Bronchial epithelial cell (primary cell): ENCODE measurements at places on chromosomes 11 and 22. TPM values are rescaled to one million over a fixed set of nuclear protein-coding genes. Genes with fewer than 3 reads are reported as not detected.

MUC5AC gene
- total RNA-seq, result under 0.01 TPM in 1 of 2 replicates, not detected in the other

RTN4RL2 gene
- total RNA-seq, result not detected in 2 replicates

TTC36 gene
- total RNA-seq, result 0.51 TPM in 1 of 2 replicates, not detected in the other

JAML gene
- total RNA-seq, result 0.13 TPM in 1 of 2 replicates, not detected in the other

C11orf97 gene
- not detected in 2 replicates for total RNA-seq

SUSD2 gene
- under 0.01 and 0.13 TPM in 2 replicates for total RNA-seq

USP2 gene
- 0.26 and 1.2 TPM in 2 replicates for total RNA-seq

SLC43A1 gene
- 1.0 and 1.3 TPM in 2 replicates for total RNA-seq

ASRGL1 gene
- 0.13 and 0.53 TPM in 2 replicates for total RNA-seq

MPZL2 gene
- total RNA-seq, result 38.7 and 79.2 TPM in 2 replicates

SCGB1C1 gene
- not detected in 2 replicates for total RNA-seq

VWCE gene
- total RNA-seq, result 0.26 TPM in 2 replicates

OR52I2 gene
- not detected in 2 replicates for total RNA-seq

CBX7 gene
- 1.8 and 2.1 TPM in 2 replicates for total RNA-seq

CTSF gene
- total RNA-seq, result 1.6 and 2.4 TPM in 2 replicates

MS4A12 gene
- not detected in 2 replicates for total RNA-seq

OR5A1 gene
- total RNA-seq, result not detected in 2 replicates

LMNTD2 gene
- total RNA-seq, result 0.90 and 1.1 TPM in 2 replicates

OR8G1 gene
- total RNA-seq, result not detected in 2 replicates

PLCB3 gene
- 20.8 and 33.3 TPM in 2 replicates for total RNA-seq

SYT7 gene
- total RNA-seq, result 21.1 and 34.4 TPM in 2 replicates

MPEG1 gene
- not detected in 2 replicates for total RNA-seq

VPS37C gene
- 8.7 and 11.3 TPM in 2 replicates for total RNA-seq

UBQLNL gene
- under 0.01 TPM in 1 of 2 replicates, not detected in the other for total RNA-seq

OR2AG2 gene
- under 0.01 TPM in 2 replicates for total RNA-seq

APOA1 gene
- not detected in 2 replicates for total RNA-seq

TRIM51 gene
- not detected in 2 replicates for total RNA-seq

ZBTB3 gene
- 11.0 and 11.6 TPM in 2 replicates for total RNA-seq

APOBEC3A gene
- not detected in 2 replicates for total RNA-seq

SAA2 gene
- total RNA-seq, result 1.9 TPM in 1 of 2 replicates, not detected in the other

NNMT gene
- 0.38 and 11.6 TPM in 2 replicates for total RNA-seq

MAPK8IP2 gene
- 0.53 and 0.77 TPM in 2 replicates for total RNA-seq

POU2F3 gene
- 0.90 TPM in 1 of 2 replicates, not detected in the other for total RNA-seq

TMEM191C gene
- 1.3 TPM in 2 replicates for total RNA-seq

MMP26 gene
- total RNA-seq, result not detected in 2 replicates

MS4A2 gene
- total RNA-seq, result not detected in 2 replicates

NEU3 gene
- total RNA-seq, result 5.6 and 8.7 TPM in 2 replicates

SEPTIN3 gene
- total RNA-seq, result under 0.01 TPM in 2 replicates
